ENCODE measurements at places on chromosomes 16 and 17.

DNA sequence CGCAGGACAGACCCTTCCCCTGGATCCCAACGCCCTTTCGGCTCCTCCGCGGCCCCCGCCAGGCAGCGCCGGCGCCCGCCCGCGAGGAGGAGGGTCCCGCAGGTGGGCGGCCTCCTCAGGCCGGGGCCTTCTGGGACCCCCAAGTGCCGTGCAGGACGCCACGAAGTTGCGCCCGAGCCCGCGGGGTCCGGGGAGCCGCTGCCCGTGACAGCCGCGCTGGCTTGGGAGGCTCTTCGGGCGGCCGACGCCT, 504 bp downstream of the ERN1 start:
- DNase-seq: no peak

GRCh38 chr17:34412534-34412933, 49.5 kb upstream of the CCL1 start:
- DNase-seq: no peak

DNA sequence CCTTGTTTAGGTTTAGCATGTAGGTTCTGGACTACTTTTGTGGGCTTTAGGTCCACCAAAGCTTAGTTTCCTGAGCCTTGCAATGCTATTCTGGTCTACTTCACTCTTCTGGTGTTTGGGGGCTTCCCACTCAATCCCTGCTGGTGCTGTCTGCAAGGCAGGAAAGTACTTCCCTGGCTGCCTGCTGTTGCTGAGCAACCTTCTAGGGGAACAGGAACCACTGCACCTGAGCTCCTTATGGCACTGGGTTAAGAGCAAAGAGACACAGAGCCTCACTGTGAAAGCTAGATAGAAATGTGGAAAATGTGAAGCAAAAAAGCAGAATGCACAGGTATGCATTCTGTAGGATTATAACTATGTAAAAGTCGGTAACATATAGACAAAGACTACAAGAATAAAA, 17.0 kb downstream of the MPO start:
- no peak for DNase-seq

- DNase-seq: no peak
Observed at GRCh38 chr16:86075488-86075785, 176.5 kb downstream of the IRF8 start.

DNA sequence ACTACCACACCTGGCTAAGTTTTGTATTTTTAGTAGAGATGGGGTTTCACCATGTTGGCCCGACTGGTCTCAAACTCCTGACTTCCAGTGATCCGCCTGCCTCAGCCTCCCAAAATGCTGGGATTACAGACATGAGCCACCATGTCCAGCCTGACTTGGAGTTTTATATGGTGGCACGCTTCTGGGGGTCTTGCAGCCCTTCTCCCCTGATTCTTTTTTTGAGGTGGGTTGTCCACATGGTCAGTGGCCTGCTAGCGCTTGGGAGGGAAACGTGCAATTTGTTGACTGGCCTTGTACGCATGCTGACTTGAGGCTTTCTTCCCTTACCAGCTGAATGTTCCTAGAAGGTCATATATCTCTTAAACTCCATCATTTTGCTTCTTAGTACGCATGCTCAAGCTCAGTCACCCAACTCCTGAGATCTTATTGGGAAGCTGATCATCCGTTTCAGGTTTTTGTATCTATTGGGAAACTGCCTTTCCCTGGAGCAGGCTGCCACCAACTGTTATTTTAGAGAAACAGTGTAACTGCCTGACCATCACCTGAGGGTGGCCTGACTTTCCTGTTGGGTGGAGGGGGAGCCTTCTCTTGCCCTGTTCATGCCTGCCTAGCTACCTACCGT, 13.7 kb upstream of the LDHD start:
- DNase-seq: no peak

All from activated CD4-positive, alpha-beta T cell treated with anti-CD3 and anti-CD28 coated beads for 4 hours (primary cell).